Central memory CD8-positive, alpha-beta T cell (primary cell): ENCODE measurements at places on chromosomes 13 and 19.

GRCh38 chr13:71477735-71478134, 389.3 kb downstream of the DACH1 start:
- DNase-seq, result no peak

DNA sequence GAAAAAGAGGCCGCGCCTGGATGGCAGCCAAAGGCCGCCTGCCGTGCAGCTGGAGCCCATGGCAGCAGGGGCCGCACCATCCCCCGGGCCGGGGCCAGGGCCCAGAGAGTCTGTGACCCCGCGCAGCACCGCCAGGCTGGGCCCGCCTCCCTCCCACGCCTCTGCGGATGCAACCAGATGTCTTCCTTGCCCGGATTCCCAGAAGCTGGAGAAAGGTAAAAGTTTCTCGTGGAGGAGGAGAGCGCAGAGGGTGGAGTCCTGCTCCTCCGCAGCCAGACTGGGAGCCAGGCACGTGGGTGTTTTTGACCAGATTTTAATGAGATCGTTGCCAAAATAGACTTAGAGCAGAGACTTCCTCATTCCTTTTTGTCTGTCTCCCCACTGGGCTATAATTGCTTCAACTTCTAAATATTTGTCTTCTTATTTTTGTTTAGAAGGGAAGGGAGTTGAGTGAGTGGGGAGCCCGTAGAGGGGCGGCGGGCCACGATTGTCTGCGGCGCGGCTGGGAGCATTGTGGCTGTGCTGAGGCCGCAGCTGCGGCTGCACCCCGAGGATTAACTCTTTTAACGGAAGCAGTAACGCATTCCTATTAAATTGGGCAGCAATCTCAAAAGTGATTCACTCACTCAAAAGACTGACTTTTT, 22.8 kb upstream of the NDUFS7 start:
- no peak for DNase-seq

DNA sequence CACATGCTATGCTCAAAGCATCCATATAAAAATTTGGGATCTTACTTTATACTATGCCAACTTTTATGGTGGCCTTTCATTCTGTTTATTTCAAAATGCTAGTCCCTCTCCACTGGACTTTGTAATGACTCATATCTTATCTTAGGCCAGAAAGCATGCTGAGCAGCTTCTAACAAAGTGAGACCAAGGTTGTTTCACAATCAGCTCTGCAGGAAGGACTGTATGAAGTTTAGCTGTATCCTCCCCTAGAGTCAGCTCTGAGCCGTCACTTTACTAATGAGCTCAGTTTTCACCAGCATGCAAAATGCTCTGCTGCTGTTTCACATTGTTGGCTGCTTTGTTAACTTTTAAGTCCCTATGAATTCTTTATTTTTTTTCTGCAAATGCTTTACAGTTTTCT, 1608.8 kb downstream of the OLFM4 start:
- DNase-seq, result no peak

- DNase-seq, result no peak
Measured at GRCh38 chr13:99154064-99154463, 46.6 kb upstream of the UBAC2 start.

GRCh38 chr13:30477346-30478195, 11.8 kb upstream of the HMGB1 start:
- no peak for DNase-seq

DNA sequence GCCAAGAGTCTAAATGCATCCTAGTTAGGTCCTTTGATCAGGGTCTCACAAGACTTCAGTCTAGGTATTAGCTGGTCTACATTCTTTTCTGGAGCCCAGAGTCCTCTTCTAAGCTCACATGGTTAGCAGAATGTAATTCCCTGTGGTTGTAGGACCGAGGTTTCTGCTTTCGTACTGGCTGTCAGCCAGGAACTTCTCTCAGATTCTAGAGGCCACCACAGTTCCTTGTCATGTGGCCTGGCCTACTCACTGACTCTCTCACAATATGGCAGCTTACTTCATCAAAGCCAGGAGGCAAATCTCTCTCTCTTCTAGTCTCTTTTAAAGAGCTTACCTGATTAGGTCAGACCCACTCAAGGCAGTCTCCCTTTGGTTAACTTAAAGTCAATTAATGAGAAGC, 82.9 kb downstream of the POU4F1 start:
- DNase-seq, result no peak

DNA sequence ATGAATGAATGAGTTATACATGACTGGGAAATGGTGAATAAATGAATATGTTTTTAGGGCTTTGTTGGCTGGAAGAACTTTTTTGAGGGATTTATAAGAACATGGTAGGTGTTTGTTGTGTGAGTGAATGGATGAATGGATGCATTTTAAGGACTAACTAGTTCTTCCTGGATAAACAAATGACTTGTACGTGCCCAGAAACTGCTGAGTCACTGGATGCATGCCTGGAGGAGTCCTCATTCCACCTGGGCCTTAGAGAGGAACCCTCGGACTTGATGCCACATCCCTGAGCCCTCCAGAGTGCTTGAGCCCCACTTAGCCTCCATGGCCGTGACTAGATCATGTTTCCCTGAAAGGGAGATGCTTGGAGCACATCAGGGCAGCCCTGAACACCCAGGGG, 153.4 kb downstream of the DPF1 start:
- DNase-seq, result no peak

- DNase-seq, result no peak
Measured at GRCh38 chr19:16366433-16367260, 42.0 kb downstream of the KLF2 start.

DNA sequence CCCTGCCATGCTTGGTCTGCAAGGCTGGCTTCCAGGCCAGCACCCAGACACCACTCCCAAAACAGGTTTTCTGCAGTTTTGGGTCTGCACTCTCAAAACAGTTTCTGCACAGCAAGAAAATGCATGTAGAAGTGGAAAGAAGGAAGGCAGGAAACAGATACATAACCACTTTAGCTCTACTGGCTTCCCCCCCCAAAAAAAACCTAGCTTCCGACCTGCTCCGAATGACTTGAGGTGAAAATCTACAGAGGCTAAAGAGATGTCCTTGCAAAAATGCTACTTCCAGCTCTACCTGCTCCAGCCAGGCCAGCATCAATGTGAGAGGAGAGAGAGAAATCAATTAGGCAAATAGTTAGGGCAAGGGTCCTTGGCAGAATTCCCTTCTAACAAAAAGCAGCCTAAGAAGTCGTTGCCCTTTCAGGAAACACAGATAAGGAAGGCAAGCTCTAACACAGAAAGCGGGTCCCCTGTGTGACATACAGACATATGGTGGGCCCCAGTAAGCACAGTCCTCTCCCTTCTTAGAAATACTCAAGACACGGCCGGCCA, 3.4 kb downstream of the C19orf12 start:
- no peak for DNase-seq
